Keratinocyte (primary cell): ENCODE measurements at places on chromosomes 16 and 17. TPM values are rescaled to one million over a fixed set of nuclear protein-coding genes. Genes with fewer than 3 reads are reported as not detected.

GRCh38 chr17:34370376-34370996 lies 7.5 kb upstream of the CCL1 start:
- H3K4me1 ChIP-seq = peaks cover 6% of the 10 kb centered on the region
- DNase-seq = no peak
- no peak overlapping the region for H3K4me3 ChIP-seq
- no peaks in the 10 kb centered on the region for H3K36me3 ChIP-seq
- H3K27me3 ChIP-seq = no peaks in the 10 kb centered on the region

DNA sequence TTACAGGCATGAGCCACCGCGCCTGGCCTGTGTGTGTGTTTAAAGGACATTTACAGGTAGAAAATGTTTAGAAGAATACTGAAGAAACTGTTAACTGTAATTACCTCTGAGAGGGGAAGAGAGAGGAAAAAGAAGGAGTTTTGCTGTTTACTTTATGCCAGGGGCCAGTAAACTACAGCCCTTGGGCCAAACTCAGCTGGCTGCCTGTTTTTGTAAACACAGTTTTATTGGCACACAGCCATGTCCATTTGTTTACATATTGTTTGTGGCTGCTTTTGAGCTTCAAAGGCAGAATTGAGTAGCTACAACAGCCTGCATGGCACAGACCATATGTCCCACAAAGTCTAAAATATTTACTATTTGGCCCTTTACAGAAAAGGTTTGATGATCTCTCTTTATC lies 76.4 kb downstream of the GPR139 start:
- no peaks in the 10 kb centered on the region for H3K36me3 ChIP-seq
- no peaks in the 10 kb centered on the region for H3K27me3 ChIP-seq
- no peak overlapping the region for H3K27ac ChIP-seq
- no peak overlapping the region for H3K4me3 ChIP-seq

DNA sequence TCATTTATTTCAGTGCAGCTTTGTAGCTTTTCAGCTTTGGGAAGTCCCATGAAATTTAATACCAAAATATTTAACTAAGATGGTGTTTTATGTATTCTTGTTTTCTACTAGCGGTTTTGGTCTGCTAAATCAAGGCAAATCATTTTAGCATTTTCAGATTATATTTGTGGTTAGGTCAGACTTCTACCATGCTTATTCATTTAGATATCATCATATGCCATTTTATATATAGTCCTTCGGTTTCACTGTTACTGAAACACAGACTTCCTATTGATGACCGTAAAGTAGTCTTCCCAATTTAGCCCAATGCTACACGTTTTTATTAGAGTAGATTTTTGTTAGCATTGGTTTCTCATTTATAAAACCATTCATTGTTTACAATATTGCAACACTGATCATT lies 5.5 kb downstream of the DYNLRB2 start:
- peaks cover 13% of the 10 kb centered on the region for H3K4me1 ChIP-seq
- H3K4me3 ChIP-seq = no peak overlapping the region
- no peaks in the 10 kb centered on the region for H3K27me3 ChIP-seq
- H3K36me3 ChIP-seq = no peaks in the 10 kb centered on the region

DNA sequence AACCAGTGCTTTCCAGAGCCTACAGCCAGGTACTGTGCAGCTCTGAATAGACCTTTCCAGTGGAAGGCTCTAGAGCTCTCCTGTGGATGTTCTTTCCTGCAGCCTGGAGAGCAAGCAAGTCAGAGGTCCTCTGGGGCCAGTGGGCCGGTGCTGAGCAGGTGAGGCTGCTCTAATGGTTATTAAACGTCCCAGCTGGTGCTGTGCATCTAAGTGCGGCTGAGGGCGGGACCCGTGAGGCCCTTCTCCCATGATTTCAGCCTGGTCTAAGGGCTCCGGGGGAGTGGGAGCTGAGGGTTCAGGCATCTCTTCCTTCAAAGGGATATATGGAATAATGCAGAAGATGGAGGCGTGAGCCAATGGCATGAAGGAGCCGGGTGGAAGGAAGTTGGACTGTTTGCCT lies 83.7 kb upstream of the SDK2 start:
- H3K27ac ChIP-seq = no peak overlapping the region
- DNase-seq = no peak
- no peaks in the 10 kb centered on the region for H3K4me1 ChIP-seq
- H3K36me3 ChIP-seq = no peaks in the 10 kb centered on the region

The OTOA gene
- polyA plus RNA-seq = 0.04 TPM in 1 of 3 replicates, not detected in the others

The CLN3 gene
- polyA plus RNA-seq = 12.6 to 21.4 TPM (median 18.7 TPM) in 3 replicates

The CMTM1 gene
- polyA plus RNA-seq = 0.23 to 0.85 TPM (median 0.24 TPM) in 3 replicates

DNA sequence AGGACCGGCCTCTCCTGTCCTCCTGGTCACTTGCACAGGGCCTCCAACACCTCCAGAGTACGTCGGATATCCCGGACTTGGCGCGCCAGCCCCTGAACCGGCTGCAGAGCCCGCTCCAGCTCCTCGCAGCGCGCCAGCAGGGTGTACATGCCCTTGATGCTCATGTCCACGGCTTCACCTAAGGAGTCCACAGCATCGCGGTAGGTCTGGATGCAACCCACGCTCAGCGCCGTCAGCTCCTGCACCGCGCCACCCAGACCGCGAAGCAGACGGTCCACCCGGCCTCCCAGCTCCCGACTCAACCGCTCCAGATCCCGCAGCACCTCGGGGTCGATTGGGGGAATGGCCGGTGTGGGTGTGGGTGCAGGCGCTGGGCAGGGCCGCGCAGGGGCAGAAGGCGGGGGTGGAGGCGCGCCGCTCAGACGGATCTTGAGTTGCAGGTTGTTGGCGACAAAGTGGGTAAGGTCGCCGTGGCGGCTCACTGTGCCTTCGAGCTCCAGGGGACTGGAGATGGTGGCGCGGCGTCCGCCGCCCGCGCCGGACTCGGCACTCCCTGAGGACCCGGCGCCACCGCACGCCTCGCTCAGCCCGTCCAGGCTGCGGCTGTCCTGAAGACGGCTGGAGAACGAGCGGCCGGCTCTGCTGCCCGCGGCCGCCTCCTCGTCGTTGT lies 804 bp downstream of the BORCS6 start:
- H3K27me3 ChIP-seq = no peaks in the 10 kb centered on the region
- DNase-seq = no peak
- H3K4me1 ChIP-seq = peaks cover 33% of the 10 kb centered on the region
- H3K27ac ChIP-seq = peak overlapping the region; percentile 62
- no peaks in the 10 kb centered on the region for H3K36me3 ChIP-seq
- peak overlapping the region; percentile 73 for H3K4me3 ChIP-seq

The GRIN2A gene
- polyA plus RNA-seq = 0.01 TPM in 1 of 3 replicates, not detected in the others

DNA sequence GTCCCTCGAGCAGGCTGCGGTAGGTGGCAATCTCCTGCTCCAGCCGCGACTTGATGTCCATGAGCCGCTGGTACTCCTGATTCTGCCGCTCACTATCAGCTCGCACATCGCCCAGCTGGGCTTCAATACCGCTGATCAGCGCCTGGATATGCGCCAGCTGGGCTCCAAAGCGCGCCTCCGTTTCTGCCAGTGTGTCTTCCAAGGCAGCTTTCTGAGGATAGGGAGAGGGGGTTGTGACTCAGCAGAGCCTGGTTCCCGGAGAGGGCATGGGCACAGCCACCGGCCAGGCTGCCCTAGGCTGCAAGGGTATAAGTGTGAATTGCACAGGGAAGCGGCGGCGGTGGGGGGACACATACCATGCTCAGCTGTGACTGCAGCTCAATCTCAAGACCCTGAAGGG lies 4.3 kb downstream of the KRT19 start:
- H3K4me1 ChIP-seq = peaks cover 52% of the 10 kb centered on the region
- no peaks in the 10 kb centered on the region for H3K36me3 ChIP-seq
- no peak overlapping the region for H3K27ac ChIP-seq
- H3K4me3 ChIP-seq = no peak overlapping the region
- DNase-seq = no peak

The LAT gene
- 1.2 to 3.0 TPM (median 1.2 TPM) in 3 replicates for polyA plus RNA-seq

DNA sequence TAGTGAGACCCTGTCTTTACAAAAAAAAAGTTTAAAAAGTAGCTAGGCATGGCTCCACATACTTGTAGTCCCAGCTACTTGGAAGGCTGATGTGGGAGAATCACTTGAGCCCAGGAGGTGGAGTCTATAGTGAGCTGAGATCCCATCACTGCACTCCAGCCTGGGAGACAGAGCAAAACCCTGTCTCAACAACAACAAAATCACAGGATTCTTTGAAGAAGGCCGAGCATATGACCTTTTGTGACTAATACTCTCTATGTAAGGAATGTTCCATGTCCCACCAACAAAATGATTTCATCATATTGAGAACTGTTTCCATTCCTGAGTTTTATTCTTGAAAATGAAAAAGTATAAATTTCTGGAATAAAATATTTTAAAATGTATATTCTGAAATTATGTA lies 58.9 kb upstream of the EFCAB3 start:
- H3K27me3 ChIP-seq = no peaks in the 10 kb centered on the region
- H3K4me1 ChIP-seq = no peaks in the 10 kb centered on the region

DNA sequence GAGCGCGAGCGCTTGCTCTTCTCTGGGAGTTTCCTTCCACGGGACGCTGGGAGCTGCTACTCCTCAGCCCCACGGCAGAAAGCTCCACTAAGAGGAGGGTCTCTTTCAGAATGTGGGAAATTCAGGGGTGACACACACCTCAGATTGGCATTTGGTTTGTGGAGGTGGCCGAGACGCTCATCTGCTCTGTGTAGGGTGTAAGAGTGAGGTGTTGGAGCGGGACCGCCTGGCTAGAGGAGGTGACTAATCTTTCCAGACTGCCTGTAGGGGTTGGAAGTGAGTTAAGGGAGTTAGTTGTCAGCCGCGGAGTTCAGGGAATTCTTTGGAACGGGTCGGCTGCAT lies 735 bp downstream of the PSMD11 start:
- H3K4me3 ChIP-seq = peak overlapping the region; percentile 96
- no peaks in the 10 kb centered on the region for H3K27me3 ChIP-seq
- DNase-seq = peak; percentile 21
- H3K36me3 ChIP-seq = peaks cover 7% of the 10 kb centered on the region
- peak overlapping the region; percentile 85 for H3K27ac ChIP-seq

DNA sequence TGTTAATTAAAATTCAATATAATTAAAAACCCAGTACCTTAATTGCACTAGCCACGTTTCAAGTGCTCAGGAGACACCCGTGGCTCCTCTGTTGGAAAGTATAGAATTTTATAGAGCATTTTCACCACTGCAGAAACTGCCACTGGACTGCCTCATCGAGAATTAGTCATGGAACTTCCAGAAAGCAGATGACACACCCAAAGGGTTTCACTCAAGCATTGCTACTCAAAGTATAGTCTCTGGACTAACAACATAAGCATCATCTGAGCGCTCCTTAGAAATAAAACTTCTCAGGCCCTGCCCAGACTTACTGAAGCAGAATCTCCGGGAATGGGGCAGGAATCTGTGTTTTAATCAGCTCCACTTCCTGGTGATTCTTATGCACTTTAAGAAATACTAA lies 63.5 kb upstream of the GPR139 start:
- no peak overlapping the region for H3K27ac ChIP-seq
- H3K36me3 ChIP-seq = no peaks in the 10 kb centered on the region
- no peak for DNase-seq
- H3K4me1 ChIP-seq = no peaks in the 10 kb centered on the region

DNA sequence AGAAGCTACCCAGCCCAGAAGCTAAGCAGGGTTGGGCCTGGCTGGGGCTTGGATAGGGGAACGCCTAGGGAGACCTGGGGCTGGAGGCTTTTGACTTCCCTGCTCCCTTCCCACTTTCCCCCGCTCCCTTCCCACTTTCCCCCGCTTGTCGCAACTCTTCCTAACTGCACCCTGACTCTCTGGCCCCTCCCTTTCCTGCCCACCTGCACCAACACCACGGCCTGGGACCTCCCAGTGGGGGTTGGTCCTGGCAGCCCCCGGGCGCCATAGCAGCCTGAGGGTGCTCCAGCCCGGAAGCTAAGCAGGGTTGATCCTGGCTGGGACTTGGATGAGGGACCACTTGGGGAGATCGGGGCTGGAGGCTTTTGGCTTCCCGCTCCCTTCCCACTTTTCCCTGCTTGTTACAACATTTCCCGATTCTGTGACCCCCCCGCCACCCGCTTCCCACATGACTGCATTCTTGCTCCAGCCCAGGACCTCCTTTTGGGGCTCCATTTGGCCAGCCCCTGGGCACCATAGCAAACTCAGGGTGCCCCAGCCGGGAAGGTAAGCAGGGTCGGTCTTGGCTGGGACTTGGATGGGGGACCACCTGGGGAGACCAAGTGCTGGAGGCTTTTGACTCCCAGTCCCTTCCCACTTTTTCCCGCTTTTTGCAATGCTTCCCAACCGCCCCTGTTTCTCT lies 2287.0 kb downstream of the TP53TG3F start:
- no peaks in the 10 kb centered on the region for H3K27me3 ChIP-seq
- no peak overlapping the region for H3K4me3 ChIP-seq
- H3K4me1 ChIP-seq = peaks cover 16% of the 10 kb centered on the region
- no peaks in the 10 kb centered on the region for H3K36me3 ChIP-seq
- DNase-seq = no peak

DNA sequence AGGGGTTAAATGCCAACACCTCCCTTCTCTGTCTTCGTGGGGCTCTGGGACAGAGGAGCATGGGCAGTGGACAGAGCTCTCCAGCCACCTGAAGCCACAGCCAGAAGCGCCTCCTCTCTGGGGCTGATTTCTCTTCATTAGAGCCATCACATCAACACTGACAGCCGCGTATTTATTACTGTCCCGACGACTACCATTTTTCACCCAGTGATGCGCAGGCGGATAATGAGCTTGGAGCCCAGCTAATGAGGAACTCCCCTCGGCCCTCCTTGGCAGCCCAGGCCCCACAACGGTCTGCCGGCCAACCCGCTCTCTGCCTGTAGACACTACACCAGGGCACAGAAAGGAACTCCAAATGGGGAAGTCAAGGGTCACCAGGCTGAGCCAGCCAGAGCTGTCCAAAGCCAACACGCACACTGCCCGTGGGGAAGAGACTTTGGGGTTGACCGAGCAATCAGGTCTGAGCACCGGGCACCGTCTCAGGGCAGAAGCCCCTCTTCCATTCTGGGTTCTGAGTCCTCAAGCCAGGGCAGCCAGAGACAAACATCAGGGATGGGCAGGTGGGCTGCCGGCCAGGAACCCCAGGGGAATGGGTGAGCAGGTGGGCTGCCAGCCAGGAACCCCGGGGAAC lies 13.2 kb downstream of the SDK2 start:
- no peak overlapping the region for H3K27ac ChIP-seq
- DNase-seq = no peak
- peaks cover 23% of the 10 kb centered on the region for H3K4me1 ChIP-seq
- no peaks in the 10 kb centered on the region for H3K27me3 ChIP-seq
- no peaks in the 10 kb centered on the region for H3K36me3 ChIP-seq

The PRR15L gene
- 0.06 to 0.24 TPM (median 0.16 TPM) in 3 replicates for polyA plus RNA-seq

GRCh38 chr16:26026709-26027450 lies 335.1 kb downstream of the HS3ST4 start:
- H3K36me3 ChIP-seq = no peaks in the 10 kb centered on the region
- H3K4me1 ChIP-seq = no peaks in the 10 kb centered on the region
- DNase-seq = no peak
- no peak overlapping the region for H3K4me3 ChIP-seq

DNA sequence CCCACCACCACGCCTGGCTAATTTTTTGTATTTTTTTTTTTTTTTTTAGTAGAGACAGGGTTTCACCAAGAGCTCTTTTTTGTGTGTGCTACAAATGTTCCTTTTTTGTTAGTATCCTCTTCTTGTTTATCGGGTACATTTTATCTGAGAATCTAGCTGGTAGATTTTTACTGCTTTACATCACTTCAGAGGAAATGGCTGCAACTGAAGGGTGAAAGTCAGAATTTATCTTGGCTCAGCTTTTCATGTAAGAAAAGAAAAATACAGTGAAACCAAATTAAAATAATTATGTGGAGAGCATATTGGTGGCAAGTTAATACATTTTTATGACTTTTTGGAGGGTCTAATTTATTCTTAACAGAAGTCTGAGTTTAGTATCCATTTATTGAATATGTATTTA lies 26.0 kb downstream of the CBFB start:
- H3K4me1 ChIP-seq = peaks cover 15% of the 10 kb centered on the region
- DNase-seq = no peak
- no peaks in the 10 kb centered on the region for H3K27me3 ChIP-seq
- no peak overlapping the region for H3K27ac ChIP-seq
- H3K36me3 ChIP-seq = no peaks in the 10 kb centered on the region
- H3K4me3 ChIP-seq = no peak overlapping the region
